ENCODE measurements at places on chromosomes 2 and 18.

- DNase-seq = no peak
Observed at GRCh38 chr2:144067506-144067905, 452.4 kb downstream of the ZEB2 start.

DNA sequence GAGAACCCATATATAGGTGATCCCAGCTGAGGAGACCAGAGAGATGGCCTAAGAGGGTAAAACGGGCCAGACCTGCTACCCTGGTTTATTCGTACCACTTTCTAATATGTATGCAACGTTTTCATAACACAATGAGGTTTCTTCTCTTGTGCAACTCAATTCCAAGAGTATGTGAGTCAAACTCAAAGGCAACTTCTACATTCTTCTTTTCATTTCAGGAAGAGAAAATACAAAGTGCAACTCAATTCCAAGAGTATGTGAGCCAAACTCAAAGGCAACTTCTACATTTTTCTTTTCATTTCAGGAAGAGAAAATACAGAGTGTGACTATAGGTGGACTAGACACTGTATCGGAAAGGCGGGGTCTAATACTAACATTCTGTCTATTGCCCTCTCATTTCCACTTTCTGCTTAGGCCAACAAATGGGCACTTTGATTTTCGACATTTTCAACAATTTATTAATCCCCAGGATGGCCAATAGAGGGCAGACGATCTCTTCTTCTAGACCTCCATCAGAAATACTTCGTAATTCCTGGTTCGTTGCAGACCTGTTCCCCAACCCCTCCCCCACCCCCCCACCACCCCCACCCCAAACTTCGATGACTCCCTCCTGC lies 3.7 kb upstream of the CRIM1 start:
- no peak for DNase-seq

DNA sequence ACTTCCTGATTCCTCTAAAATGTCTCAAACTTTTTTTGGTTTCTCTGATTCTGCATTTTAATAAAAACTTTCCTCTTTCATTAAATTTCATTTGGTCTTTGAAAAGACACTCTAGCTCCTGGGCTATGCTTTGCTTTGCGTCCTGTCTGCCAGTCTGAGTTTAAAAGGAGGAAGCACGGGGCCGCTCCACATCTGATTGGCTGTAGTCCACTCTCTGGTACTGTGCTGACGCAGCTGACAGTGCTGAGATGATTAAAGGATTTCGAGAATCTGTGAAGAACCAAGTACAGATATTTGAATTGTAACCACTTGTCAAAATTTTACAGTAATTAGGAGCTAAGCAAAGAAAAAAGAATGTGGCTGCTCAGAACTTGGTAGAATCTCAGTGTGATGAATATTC lies 199.6 kb upstream of the HNMT start:
- no peak for DNase-seq

DNA sequence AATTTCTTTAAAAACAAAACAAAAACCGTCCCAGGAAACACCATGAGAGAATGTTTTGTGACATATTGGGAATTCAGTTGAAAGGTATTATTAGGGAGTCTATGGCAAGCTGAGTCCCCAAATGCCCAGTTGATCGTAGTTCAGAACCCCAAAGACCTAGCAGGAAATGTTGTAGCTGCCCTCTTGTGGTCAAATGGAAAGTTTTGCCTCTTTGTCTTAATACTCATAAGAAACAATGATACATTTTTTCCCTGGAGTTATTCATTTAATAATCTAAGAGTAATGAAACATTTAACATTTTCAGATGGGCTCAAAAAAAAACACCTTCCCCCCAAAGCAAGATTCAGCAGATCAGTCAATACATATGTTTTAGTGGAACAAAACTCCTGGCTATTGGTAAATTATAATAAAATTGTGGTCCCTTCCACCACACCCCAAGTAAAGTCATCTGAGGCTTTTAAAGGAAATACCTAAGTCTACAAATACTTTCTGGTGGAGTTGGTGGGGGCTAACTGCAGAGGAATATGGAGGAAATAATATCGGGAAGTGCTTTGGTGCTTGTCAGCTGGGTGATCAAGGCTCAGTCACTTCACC lies 37.8 kb upstream of the EFEMP1 start:
- DNase-seq = no peak

DNA sequence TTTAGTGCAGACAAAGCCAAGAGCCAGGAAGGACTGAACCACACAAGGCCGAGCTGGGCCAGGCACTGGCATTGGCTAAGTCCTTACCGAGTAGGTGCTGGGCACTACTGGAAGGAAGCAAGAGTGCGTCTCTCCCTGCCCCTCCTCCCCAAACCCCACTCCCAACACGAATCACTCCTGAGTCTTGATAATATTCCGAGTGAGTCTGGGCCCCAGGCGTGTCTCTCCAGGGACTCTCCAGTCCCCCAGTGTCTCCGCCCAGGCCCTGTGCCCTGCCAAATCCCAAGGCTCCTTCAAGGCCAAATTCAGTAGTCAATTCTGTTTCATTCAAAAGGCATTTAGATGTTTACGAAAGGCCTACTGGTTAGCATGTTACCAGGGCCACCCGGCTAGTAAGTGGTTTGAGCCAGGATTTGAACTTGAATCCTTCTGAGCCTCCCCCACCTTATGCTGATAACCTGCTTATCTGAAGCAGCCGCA lies 82.8 kb downstream of the GLI2 start:
- no peak for DNase-seq
